Body of pancreas (tissue), 4 donors: ENCODE measurements at places on chromosomes 11 and 22.

- no peaks in the 10 kb centered on the region for H3K27me3 ChIP-seq
- H3K27ac ChIP-seq, result no peak overlapping the region
- no peaks in the 10 kb centered on the region for H3K4me1 ChIP-seq
- H3K36me3 ChIP-seq, result no peaks in the 10 kb centered on the region
Observed at GRCh38 chr11:1906181-1906580, 13.3 kb upstream of the TNNT3 start.

- H3K4me1 ChIP-seq, result no peaks in the 10 kb centered on the region
- H3K36me3 ChIP-seq, result no peaks in the 10 kb centered on the region
- DNase-seq, result no peak
- H3K27ac ChIP-seq, result no peak overlapping the region
Observed at GRCh38 chr11:128335729-128336128, 251.6 kb downstream of the ETS1 start.

- no peak for DNase-seq
- no peaks in the 10 kb centered on the region for H3K36me3 ChIP-seq
- H3K4me1 ChIP-seq, result peaks cover 7% of the 10 kb centered on the region
- no peak overlapping the region for H3K4me3 ChIP-seq
- H3K27me3 ChIP-seq, result no peaks in the 10 kb centered on the region
Observed at GRCh38 chr22:30650508-30651116, 15.0 kb downstream of the SLC35E4 start.

GRCh38 chr11:26365284-26365683 is 33.4 kb downstream of the ANO3 start:
- H3K4me3 ChIP-seq, result no peak overlapping the region
- H3K27ac ChIP-seq, result no peak overlapping the region
- H3K36me3 ChIP-seq, result no peaks in the 10 kb centered on the region
- no peak for DNase-seq
- no peaks in the 10 kb centered on the region for H3K4me1 ChIP-seq

DNA sequence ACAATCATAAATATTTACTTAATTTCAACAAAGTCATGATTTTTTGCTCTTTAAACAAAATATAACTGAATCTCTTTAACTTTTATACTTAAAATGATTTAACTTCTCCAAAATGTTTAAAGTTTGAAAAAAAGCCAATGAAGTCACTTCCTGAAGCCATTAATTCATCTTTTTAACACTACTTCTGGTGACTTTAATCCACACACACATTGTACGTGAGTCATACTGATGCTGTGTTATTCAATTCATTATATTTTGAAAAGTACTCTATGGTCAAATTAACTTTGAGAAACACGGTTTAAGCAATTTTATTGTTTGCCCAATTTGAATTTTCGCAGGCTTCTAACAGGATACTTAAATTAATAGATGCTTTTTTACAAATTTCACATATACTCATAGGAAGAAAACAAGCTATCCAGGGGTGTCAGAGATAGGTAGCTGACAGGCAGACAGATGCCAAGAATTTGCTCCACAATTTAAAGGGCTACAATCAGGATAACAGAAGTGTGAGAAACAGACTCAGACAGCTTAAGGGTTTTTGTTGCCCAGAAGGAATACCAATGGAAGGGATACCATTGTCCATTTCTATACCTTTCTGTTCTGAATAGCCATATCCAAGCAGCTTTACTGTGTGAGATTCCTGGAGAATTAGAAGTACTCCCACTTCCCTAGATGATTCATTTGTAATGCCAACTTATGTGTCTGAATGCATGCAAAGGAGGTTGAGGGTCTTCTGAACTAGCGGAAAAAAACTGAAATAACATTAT is 118.4 kb downstream of the RBFOX2 start:
- peaks cover 39% of the 10 kb centered on the region for H3K4me1 ChIP-seq
- no peaks in the 10 kb centered on the region for H3K27me3 ChIP-seq
- H3K27ac ChIP-seq, result no peak overlapping the region

GRCh38 chr11:200224-201003 is 6.8 kb downstream of the BET1L start:
- H3K27me3 ChIP-seq, result no peaks in the 10 kb centered on the region
- H3K4me1 ChIP-seq, result peaks cover 19% of the 10 kb centered on the region
- DNase-seq, result no peak
- H3K36me3 ChIP-seq, result peaks cover 6% of the 10 kb centered on the region

- no peak overlapping the region for H3K4me3 ChIP-seq
- DNase-seq, result no peak
- H3K36me3 ChIP-seq, result no peaks in the 10 kb centered on the region
- peak overlapping the region; percentile 85 for H3K27ac ChIP-seq
Observed at GRCh38 chr11:111910676-111911562, 651 bp downstream of the CRYAB start.

DNA sequence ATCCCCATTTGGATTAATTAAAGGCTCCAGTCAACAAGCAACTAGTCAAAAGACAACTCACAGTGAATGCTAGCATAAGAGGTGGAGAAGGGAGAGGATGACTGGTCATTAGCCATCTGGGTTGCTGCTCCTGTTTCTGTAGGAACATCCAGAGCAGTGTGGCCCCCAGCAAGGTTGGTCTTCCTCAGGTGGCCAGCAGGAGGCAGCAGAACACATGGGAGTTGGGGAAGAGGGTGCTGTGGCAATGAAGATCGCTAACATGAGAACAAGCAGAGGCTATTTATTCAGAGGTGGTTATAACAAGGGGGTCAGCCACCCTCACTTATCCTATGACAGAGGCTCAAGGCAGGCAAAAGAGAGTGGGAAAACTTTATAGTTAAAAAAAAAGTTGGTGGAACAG is 21.3 kb downstream of the IZUMO1R start:
- no peak overlapping the region for H3K27ac ChIP-seq
- no peaks in the 10 kb centered on the region for H3K36me3 ChIP-seq
- H3K4me1 ChIP-seq, result no peaks in the 10 kb centered on the region
- no peaks in the 10 kb centered on the region for H3K27me3 ChIP-seq

- H3K36me3 ChIP-seq, result no peaks in the 10 kb centered on the region
- DNase-seq, result no peak
- no peaks in the 10 kb centered on the region for H3K4me1 ChIP-seq
- H3K27ac ChIP-seq, result no peak overlapping the region
- no peak overlapping the region for H3K4me3 ChIP-seq
Observed at GRCh38 chr11:128052912-128053641, 534.3 kb downstream of the ETS1 start.

DNA sequence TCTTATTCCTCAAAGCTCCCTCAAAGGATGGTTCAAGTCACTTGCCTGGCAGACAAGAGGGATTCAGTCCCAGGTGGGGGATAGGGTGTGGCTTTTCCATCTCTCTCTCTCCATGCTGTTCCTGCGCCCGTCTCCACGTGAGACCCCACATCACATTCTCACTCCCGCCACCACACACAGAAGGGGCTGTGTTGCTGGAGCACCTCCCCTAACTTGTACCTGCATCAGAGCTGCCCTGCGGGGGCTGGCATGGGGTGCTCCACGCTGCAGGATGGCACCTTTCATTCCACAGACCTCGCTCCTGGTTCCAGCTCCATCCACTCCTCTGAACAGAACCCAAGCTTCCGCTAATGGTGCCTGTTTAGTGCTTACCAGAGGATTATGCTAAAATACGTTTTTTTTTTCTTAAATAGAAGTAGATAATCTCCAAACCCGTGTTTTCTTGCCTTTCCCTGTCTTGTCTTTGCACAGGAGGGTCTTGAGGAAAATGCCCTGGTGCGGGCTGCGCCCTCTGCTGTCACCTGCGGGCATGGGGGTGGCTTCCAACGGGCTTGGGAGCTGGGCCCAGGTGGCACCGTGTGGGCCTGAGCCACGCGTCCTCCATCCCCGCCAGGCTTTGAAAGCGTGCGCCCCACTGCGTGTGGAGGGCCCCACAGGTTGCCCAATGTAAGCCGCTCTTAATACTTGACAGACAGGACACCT is 985.6 kb downstream of the BRD1 start:
- H3K36me3 ChIP-seq, result no peaks in the 10 kb centered on the region
- H3K27me3 ChIP-seq, result no peaks in the 10 kb centered on the region
- no peak for DNase-seq
- H3K4me1 ChIP-seq, result no peaks in the 10 kb centered on the region

- H3K27me3 ChIP-seq, result no peaks in the 10 kb centered on the region
- DNase-seq, result no peak
Observed at GRCh38 chr11:34449013-34449412, 10.3 kb downstream of the CAT start.

DNA sequence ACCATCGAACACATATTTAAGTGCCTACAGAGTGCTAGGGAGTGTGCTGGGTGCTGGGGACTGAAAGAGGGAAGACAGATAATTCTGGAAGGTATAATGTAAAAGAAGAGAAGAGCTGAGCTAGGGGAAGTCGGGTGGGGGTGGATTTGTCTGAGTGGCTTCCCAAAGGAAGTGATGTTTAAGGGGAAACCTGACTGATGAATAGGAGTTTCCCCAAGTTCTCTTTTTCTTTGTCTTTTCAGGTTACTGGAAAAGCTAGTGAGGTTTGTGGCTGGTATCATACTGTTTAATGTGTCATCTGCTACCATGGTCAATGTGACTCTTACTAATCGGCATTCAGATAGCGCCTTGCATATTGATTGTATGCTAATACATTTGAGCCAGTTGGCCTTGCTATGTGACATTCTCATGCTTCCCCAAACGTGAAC is 151.6 kb upstream of the MTMR2 start:
- H3K4me1 ChIP-seq, result peaks cover 30% of the 10 kb centered on the region
- H3K27me3 ChIP-seq, result no peaks in the 10 kb centered on the region
- peak overlapping the region; percentile 67 for H3K27ac ChIP-seq

DNA sequence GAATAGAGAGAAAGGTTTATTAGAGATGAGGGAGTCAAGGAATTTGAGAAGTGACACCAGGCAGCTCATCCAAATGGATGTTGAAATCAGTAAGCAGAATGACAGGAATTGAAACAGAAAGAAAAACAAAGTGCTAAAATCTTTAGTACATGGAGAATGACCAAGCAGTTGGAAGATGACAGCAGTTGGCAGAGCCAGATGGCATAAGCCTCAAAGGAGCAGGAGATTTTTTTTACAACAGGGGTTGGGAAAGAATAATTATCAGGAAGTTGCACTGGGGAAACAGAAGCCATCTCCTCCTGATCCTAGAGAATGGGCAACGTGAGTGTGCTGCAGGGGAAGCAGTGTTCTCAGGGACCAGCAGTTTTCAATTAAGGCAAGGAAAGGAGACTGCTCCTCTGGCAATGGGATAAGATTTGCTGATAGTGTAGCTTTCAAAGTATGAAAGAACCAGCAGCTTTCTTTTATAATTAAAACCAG is 28.9 kb downstream of the RAB39A start:
- no peak overlapping the region for H3K27ac ChIP-seq
- H3K27me3 ChIP-seq, result no peaks in the 10 kb centered on the region
- no peak overlapping the region for H3K4me3 ChIP-seq
- DNase-seq, result no peak
- H3K36me3 ChIP-seq, result no peaks in the 10 kb centered on the region
- H3K4me1 ChIP-seq, result no peaks in the 10 kb centered on the region

DNA sequence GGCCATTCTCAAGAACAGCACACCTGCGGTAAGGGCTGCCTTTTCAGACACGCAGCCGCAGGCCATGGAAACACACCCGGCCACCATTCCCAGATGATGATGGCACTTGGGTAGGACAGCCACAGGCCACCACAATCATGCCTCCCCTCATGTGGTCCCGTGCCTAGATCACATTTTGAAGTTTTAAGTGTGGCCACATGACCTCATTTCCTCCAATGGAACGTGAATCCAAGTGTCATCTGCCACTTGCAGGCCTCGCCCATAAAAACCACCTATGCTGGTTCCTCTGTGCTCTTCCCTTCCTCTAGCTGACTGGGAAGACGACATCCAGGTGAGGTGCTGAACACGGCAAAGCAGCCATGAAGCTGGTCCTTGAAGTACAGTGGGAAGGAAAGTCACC is 44.6 kb upstream of the SLC25A1 start:
- no peak for DNase-seq
- H3K27ac ChIP-seq, result no peak overlapping the region
- H3K4me1 ChIP-seq, result no peaks in the 10 kb centered on the region
- no peaks in the 10 kb centered on the region for H3K36me3 ChIP-seq
- H3K27me3 ChIP-seq, result no peaks in the 10 kb centered on the region

DNA sequence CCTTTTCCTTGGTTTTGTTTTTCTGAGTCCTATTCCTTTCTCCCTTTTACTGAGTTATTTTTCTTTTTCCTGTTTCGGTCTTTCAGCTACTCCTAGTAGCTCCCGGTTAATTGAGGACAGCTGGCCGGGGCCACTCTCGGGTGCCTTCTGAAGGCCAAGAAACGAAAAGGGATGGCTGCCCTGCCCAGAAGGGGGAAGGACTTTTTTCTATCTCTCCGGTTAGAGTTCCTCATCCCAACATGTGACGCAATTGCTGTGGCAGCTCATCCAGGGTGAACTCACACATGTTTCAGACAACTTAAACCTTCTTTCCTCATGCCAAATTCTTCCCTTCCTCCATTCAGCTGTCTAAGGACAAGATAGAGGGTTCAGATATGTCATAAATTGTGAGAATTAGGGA is 83.6 kb downstream of the PIWIL4 start:
- peak; percentile 27 for DNase-seq
- H3K36me3 ChIP-seq, result no peaks in the 10 kb centered on the region
- H3K27me3 ChIP-seq, result no peaks in the 10 kb centered on the region
- peaks cover 7% of the 10 kb centered on the region for H3K4me1 ChIP-seq

GRCh38 chr11:34314936-34315335 is 42.9 kb downstream of the ABTB2 start:
- no peak overlapping the region for H3K27ac ChIP-seq
- H3K4me1 ChIP-seq, result peaks cover 18% of the 10 kb centered on the region
- no peak overlapping the region for H3K4me3 ChIP-seq
- no peaks in the 10 kb centered on the region for H3K27me3 ChIP-seq

DNA sequence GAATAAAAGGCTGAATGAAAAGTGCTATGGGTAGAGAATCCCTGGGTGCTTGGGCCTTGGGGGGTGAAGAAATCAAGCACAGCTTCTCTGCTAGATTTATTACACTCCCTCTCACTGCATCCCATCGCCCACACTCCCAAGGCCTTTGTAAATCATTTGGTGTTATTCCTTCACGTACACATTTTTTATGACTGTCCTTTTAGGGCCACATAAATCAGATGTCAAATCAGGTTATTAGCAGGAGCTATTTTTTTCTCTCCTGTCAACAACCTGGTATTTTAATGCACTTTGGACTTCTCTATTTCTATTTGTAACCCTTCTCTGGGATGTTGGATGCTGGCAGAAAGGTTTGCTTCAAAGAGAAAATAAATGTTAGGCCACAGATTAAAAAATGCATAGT is 408.8 kb downstream of the INSC start:
- no peaks in the 10 kb centered on the region for H3K36me3 ChIP-seq
- H3K27me3 ChIP-seq, result no peaks in the 10 kb centered on the region
- H3K27ac ChIP-seq, result no peak overlapping the region
- no peak overlapping the region for H3K4me3 ChIP-seq
- H3K4me1 ChIP-seq, result no peaks in the 10 kb centered on the region
- no peak for DNase-seq
